Astrocyte (in vitro differentiated cells and primary cell): ENCODE measurements at places on chromosomes 11 and 22.

DNA sequence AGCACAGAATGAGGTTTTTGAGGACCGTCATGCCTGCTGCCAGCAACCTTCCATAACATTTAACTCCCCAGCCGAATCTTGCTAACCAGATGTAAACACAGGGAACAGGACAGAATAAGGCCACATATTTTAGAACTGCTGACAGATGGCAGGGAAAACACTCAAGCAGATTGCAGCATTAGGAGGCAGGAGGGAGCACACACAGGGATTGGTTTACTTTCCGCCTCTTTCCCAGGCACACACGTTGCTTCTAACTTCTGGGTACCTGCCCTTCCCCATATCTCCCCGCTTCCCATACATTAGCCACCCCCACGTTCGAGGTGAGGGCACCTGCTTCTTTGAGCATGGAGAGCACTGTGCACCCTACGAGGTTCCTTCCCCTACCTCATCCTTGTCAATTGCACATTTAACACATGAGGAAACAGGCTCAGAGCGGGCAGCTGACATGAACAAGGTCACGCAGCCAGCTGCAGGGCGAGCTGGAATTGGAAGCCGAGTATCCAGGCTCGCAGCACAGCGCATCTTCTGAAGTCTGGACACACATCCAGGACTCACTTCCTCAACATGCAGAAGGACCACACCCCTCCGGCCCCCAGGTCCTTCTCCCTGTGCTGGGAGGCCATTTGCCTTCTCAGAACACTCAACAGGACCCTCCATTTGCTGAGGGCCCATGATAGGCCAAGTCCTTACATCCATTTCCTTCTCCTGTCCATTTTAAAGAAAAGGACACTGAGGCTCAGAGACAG is 18.7 kb downstream of the ASPHD2 start:
- DNase-seq, result no peak

DNA sequence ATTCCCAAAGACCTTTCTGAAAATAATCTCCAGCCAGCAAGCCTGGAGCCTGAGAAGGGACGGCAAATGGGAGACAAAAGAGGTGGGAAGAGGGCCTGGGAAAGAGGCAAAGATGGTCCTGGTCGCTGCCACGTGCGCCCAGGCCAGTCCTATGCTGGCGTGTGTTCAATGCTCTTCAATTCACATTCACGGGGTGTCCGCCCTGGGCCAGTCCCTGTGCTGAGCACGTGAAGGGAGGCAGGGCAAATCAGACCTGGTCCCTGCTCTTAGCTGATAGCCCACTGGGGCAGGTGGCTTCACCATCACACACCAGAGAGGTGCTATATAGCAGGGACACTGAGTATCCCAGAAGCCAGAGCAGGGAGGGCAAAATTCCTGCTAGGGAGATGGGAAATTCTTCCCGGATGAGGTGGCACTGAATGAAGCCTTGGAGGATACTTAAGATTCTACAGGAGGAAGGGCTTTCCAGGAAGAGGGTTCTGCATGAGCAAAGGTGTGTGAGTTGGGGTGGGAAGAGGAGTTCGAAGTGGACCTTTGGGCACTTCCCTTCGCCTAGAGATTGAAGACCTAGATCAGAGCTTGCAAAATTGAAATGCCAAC is 148.2 kb downstream of the CHST1 start:
- DNase-seq, result no peak

- no peak for DNase-seq
These were observed 1.3 kb downstream of the PARVG start for GRCh38 chr22:44181912-44182587.

GRCh38 chr11:61555051-61555969 is 25.6 kb downstream of the SYT7 start:
- DNase-seq, result no peak

GRCh38 chr11:126680131-126680530 is 320.4 kb downstream of the KIRREL3 start:
- peak; percentile 30 for DNase-seq

- DNase-seq, result no peak
These were observed 16.6 kb downstream of the CYTH4 start for GRCh38 chr22:37298748-37299495.

GRCh38 chr11:27228232-27228905 is 134.6 kb downstream of the CCDC34 start:
- no peak for DNase-seq

- no peak for DNase-seq
These were observed 18.4 kb downstream of the PTDSS2 start for GRCh38 chr11:468493-468892.

- DNase-seq, result no peak
These were observed 180.0 kb downstream of the CTTN start for GRCh38 chr11:70578371-70578770.

DNA sequence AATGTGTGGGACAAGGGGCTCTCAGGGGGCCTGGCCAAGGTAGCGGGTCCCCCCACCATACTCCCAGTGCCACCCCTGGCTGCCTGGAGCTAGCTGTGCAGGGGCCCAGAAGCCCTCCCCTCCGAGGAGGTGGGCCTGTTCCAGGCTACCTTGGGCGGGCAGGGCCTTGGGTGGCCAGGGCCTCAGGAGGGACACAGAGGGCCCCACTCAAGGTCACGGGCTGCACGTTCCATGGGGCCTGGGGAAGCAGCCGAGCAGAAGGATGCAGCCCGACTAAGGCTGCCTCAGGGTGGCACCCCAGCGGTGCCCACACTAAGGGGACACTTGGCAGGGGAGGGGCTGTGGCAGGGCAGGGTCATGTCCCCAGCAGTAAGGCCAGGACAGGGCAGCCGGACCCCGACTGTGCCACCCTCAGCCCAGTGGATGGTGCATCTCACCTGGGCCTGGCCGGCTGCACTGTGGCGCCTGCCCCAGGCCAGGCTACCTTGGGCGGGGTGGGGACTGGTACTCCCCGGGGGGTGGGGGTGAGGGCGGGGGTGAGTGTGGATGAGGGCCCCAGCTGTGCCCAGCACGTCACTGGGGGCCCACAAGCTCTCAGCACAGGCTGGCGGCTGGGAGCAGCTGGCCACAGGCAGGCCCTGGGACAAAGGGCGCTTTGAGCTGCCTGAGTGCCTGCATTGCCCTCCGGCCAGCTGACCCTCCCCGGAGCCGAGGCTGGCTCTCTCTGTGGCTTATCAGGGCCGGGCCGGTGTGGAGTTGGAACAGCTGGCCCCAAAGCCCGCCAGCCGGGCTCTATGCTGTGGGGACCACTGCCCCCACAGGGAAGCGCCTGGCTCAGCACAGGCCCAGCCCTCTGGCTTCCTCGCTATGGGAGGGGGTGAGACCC is 117.1 kb downstream of the KCNQ1 start:
- DNase-seq, result no peak

DNA sequence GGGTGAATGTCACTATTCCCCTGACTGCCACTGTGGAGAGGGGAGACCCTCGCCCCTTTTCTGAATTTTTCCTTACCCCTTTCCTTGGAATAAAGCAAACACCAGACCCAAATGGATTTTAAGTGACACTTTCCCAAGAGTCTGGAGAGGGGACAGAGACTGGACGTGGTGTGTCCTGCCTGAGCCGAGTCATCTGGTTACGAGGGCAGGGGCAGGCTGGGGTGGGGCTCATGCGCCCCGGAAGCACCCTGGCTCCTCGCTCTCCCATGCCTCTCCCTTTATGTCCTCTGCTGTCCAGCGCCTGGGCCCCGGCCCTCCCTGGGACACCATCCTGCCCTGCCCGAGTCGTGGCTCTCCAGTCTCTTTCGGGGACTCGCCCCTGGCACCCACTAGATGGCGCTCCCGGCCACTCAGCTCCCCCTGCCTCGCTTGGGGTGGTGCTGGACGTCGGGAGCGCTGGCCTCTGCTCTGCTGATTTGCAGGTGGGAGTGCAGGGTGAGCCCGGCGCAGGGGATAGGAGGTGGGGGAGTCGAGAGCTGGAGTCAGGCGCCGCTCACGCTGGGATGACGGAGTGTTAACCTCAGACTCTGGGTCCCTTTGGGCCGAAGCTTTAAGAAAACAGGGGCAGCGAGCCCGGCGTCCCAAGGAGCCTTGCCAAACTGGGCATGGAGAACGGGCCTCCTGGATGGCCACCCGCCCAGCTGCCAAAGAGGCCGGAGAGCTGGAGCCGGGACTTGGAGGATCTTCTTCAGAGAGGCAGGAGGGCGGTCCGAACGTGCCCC is 89.8 kb downstream of the RPS6KA4 start:
- peak; percentile 22 for DNase-seq

DNA sequence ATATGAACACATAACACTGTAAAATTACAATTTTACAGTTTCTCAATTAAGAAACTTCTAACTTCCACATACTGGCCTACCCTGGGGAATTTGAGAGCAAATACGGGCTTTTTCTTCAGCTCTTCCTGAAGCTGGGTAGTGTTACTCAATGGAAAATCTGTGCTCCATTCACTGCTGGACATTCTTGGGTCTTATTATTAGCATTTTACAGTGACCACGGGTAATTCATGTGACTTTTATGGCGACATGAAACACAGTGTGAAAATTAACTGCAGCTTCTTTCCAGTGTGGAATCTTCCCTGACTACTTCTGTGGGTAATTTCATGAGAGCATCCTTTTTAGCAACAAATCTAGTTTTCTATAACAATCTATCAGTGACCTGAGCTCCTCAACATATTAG is 423.7 kb upstream of the ANO5 start:
- DNase-seq, result no peak

GRCh38 chr22:31627223-31627731 is 34.7 kb downstream of the PISD start:
- DNase-seq, result no peak

DNA sequence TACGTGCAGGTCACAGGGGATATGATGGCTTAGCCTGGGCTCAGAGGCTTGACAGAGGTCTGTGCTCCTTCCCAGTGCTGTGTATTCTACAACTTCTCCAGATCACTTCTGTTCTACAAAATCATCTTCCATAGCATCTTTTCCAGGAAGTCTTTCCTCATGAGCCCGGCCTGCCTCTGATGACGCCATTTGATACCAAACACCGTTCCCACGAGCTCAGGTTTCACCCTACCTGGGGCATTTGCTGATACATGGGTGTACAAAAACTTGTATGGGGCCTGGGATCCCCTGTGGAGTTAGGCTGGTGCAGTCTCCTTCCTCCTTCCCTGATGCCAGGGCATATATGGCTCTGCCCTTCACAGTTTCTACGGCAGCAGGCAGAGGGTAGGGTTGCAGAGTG is 78.7 kb downstream of the NECTIN1 start:
- DNase-seq, result no peak

DNA sequence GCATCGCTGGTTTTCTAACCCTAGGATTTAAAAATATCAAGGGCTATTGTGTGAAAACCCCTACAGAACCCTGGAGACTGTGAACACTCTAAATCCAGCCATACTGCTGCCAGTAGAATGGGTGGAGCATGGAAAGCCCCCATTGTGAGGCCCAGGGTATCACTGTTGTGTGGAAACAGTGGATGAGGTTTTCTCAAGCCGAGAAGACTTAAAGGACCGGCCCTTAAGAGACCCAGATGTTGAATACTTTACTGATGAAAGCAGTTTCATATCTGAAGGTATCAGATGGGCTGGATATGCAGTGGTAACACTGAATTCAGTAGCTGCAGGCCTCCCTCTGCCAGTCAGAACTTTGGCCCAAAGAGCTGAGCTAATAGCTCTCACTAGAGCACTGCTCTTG is 41.6 kb upstream of the GLYAT start:
- DNase-seq, result no peak

DNA sequence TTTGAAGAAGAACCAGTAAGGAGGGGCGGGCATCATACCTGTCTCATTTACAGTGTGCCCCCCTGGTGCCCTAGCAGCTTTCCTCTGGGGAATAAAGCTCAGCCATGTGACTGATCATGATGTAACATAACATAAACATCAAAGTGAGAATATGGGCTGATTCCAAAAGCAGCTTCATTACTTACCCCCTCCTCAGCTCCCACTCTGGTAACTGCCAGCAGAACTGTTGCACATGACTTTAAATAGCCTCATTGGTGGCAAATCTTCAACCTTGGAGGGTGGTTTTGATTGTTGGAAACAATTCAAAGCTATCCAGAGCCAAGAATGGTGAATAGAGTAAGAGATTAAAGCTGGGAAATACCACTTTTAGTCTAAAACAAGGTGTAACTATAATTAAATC is 384.6 kb downstream of the BUD13 start:
- no peak for DNase-seq

- DNase-seq, result no peak
These were observed 130.4 kb downstream of the ADAMTS15 start for GRCh38 chr11:130578738-130579368.

DNA sequence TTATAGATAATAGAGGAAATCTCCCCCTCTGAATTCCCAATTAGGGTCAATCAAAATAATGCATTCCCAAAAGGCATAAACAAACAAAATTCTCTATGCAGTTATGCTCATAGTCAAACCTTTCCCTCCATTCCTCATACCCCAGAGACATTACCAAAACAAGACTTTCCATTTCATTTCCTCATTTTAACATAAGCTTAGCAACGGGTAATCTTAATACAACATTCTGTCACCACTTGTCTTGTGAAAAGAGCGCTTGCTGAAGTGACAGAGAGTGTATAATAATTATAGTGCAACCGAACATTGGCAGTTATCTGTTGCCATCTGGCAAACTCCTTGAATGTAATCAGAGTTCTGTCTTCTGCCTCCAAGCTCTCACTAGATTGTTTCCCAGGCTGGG is 1.2 kb upstream of the SLN start:
- DNase-seq, result no peak
